NCI-H1694 (cell line): ENCODE measurements at places on chromosomes 7 and 10.

DNA sequence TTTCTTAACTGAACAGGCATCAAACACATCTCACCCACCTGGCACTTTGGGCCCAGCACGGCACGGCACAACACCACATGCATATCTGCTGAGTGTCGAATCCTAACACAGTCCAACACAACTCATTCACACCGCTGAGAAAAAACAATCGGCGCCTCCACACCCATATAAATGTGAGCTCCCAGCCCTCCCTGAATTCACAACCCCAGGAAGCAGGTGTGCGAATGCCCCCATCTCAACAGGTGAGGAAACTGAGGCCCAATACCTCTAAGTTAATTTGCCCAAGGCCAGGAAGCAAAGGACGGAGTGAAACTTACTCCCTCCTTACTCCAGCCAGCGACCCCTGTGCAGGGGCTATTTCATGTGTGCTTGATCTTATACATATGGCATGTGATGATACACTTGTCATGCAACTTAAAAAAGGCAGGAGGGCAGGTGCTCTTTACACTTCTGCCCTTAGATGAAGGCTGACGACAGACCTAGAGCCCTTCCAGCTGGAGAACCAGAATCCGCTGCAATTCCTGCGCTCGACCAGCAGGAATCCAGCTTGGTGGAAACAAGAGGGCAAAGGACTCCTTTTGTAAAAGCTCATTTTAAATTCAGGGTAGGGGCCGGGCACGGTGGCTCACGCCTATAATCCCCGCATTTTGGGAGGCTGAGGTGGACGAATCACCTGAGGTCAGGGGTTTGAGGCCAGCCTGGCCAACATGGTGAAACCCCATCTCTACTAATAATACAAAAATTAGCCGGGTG, 116.0 kb downstream of the LARP4B start:
- no peak for DNase-seq

DNA sequence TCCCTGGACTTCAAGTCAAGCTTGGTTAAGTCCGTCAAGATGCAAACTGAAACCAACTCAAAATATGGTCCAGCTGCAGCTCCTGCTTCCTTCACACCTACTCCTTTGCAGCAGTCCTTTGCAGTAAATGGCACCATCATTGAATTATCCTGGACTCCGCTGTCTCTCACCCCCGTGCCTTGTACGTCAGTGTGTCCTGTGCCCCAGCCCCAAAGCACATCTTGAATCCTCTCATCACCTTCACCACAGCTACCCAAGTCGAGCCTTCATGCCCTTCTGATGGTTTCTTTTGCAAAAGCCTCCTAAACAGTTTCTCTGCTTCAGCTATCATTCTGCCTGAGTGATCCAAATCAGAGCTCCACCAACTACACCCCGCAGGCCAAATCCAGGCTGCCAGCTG, 88.4 kb upstream of the LEP start:
- DNase-seq: no peak

- DNase-seq: no peak
Measured at GRCh38 chr10:71671994-71672946, 47.3 kb downstream of the C10orf105 start.

DNA sequence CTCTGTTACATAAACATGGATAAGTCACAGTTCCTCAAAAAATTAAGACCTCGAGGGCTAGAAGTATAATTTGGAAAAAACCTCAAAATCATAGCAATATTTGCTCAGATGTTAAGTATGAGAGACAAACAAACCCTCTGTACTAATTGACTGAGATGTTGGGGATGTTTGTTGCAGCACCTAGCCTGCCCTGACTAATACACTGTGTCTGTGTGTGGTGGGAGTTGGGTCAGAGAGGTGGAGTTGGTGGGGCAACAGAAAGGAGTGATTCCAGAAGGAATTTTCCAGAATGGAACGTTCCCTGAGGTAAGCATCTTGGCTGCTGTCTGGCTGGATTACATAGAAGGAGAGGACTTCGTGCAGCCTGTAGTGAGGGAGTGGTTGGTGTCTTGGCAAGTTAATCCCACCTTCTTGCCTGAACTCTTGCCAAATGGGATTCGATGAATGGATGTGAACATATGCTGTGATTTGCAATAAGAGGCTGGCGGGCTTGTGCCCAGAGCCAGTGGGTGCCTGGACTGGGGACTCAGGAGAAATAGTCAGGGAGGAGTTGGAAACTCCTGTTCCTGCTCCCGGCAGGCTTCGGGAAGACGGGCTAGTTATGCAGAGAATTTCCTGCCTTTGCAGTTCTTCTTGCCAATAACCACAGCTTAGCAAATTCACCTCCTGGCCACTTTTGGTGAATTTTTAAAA, 9.3 kb upstream of the FAM180A start:
- no peak for DNase-seq

- no peak for DNase-seq
Measured at GRCh38 chr7:138458576-138459412, 1.3 kb upstream of the TRIM24 start.

GRCh38 chr7:138125119-138125518, 48.9 kb downstream of the AKR1D1 start:
- DNase-seq: no peak

DNA sequence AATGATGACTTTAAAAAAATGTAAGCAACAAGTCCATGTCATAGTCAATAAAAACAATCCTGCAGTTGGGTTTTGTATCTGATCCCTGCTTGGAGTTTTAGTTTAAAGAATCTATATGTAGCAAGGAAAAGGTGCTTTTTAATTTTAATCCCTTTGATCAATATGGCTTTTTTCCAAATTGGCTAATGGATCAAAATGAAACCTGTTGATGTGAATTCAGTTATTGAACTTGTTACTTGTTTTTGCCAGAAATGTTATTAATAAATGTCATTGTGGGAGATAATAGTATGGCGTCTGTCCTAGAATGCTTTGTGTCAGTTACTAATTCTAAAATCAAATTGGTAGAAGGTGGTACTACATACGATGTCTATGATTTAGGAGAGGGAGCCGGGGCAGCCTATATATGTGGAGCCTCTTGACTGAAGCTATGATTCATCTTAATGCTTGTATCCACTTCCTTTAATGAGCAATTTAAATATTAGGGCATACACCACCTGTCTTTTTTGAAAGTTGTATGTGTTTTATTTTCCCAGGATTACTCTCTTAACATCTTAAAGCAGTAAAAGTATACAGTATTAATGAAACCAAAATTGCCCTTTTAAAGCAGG, 10.3 kb upstream of the PBLD start:
- DNase-seq: no peak

GRCh38 chr10:32790483-32790882, 167.5 kb downstream of the ITGB1 start:
- DNase-seq: no peak

DNA sequence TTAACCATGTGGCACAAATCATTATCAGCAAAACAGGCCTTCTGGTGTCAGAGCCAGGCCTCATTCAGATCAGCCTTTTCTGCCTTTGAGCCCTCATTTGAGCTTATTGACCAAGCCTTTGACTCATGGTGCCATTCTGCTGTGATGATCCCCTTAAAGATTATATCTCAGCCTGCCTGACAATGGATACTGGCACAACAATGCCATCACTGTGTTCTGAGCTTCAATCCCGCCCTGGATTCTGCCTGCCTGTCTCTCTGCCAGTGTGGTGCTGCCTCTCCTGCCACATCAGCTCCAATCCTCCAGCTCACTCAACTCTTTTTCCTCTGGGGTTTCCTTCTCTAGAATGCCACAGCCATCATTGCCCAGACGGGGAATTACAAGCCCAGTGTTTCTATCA, 52.6 kb downstream of the SRI start:
- DNase-seq: no peak

DNA sequence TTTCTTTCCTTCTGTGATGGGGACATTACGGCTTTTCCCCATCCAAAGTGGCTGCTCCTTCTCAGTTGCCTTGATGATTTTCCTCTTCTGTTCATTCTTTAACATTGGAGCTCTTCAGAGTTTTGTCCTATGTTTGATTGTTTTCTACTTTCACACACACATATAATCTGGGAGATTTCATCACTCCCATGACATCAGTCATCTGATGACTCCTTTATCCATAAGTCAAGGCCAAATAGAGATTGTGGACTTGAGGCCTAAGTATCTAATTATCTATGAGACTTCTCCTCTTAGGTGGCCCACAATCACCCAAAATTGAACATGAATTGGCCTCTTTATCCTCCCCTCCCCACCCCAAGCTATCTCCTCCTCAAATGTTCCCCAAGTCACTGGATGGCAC, 5.3 kb upstream of the COL1A2 start:
- no peak for DNase-seq

- no peak for DNase-seq
Measured at GRCh38 chr10:126770809-126771208, 100.3 kb upstream of the C10orf90 start.

DNA sequence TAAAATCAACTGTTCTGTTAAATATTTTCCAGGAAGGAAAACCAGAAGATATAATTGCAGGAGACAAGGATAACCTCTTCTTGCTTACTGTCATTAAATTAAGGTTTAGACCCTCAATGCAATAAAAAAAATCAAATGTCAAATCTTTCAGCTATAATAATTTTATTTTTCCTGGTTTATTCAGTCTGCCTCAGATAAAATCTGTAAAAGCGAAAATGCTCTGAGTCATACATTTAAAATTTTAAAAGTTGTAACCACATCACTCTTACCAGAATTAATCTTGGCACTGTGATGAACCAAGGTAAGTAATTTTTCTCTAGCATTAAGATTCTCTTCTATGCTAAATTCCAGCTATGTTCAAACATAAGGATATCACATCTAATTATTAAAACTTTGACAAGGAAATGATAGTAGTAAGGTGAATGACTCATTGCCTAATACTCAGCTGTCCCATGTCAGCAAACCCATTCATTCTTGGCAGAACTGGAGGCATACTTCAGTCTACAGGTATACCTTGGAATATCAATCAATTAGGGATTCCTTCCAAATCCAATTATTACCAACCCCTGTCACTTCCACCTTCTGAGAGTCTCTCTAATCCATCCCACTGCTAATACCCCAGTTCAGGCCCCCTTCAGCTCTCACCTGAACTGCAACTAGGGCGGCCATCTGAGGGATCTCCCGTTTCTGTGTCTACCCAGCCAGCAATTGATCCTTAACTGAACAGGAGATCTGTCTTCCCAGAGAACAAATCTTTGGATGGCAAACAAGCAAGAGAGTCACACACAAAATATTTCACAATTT, 434.1 kb downstream of the GRM8 start:
- no peak for DNase-seq

- DNase-seq: no peak
Measured at GRCh38 chr7:22594020-22594419, 94.0 kb upstream of the STEAP1B start.

DNA sequence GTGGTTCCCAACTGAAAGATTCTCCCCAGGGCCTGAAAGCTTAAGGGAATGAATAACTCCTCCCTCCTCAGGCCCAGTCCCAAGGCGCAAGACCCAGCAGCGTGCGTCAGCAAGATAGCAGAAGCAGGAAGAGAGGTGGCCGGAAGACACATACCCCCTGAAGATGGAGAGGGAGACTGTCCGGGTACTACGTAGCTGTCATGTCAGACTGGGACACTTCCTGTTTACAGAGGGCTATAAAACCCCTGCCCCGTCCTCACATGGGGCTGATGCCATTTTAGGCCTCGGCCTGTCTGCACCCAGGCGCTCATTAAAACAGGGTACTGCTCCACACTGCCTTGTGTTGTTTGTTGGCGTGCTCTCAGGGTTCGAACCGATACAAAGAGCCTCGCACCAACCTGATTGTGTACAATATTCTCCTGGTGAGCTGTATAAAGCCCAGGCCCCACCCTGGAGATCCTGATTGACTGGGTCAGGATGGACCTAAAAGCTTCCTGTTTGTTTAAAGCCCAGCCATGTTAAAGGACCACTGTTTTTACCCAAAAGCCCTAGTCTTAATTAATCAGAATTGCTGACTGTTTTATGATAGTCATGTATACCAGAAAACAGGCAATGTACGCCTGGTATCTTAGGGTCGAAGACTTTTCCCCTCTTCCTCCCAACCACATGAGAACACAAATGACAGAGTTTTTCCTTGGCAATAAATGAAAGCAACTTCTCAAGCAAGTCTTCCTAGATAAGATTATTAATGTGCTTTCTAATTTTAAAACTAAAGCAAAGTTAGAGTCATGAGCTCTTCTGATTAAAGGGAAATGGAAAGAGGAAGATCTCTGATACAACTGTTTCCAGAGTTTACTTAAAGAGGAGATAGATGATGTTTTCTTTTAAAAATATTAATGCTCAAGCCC, 251.5 kb downstream of the DOCK4 start:
- no peak for DNase-seq

GRCh38 chr10:112790030-112790429, 160.0 kb upstream of the TCF7L2 start:
- no peak for DNase-seq

- no peak for DNase-seq
Measured at GRCh38 chr7:116162254-116162653, 48.1 kb upstream of the TES start.

GRCh38 chr10:78437998-78438906, 404.6 kb downstream of the RPS24 start:
- no peak for DNase-seq

DNA sequence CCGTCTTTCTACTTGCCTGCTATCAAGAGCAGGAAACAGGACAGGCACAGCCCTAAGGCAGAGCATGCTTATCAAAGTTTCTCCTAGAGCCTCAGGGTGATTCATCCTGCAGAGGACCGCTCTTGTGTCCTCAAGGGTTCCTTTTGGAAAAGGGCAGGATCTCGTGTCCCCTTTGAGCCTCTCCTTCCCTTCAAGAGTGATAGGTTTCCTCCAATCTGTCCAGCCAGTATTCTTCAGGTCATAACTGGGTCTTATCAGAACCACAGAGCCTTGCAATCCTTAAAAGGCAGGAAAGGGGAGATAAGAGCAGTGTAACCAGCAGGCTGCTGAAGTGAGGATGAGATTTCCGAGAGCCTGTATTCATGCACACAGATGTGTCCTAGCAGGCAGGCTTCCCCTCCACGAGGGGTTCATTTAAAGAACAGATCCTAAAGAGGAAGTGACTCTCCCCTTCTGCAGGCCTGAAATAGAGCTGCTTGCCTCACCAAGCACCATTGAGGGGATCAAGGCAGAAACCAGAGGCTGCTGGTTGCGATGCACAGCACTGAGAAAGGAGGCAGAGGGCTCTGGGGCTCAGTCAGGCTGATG, 90.5 kb upstream of the SVIL start:
- DNase-seq: no peak

- no peak for DNase-seq
Measured at GRCh38 chr7:36746347-36746746, 22.1 kb upstream of the AOAH start.

DNA sequence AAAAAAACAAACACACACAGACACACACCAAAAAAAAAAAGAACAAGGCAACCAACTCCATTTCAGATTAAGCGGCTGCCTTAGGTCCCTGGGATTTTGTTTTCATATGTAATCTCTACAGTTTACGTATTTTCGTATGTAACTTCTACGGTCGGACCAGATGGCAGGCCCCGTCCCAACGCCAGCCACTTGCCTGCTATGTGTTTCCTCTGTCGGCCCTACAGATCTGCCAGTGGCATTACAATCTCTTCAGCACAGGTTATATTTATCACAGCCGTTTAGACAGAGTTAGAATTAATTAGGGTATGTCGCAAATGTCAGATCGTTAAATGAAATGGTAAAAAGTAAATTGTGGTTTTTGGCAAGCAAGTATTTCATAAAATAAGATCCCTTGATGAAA, 99.3 kb downstream of the DNAJB6 start:
- DNase-seq: no peak

GRCh38 chr7:27634671-27635493, 27.8 kb downstream of the HIBADH start:
- no peak for DNase-seq
